ENCODE measurements at places on chromosomes 3 and 15.

DNA sequence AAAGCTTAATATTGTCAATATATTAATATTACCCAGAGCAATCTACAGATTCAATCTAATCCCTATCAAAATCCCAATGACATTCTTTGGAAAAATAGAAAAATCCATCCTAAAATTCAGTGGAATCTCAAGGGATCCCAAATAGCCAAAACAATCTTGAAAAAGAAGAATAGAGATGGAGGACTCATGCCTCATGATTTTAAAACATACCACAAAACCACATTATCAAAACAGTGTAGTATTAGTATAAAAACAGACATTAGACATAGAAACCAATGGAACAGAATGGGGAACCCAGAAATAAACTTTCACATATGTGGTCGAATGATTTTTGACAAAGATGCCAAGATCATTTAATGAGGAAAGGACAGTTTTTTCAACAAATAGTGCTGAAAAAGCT is 14.6 kb downstream of the NEK4 start:
- no peak for DNase-seq

- DNase-seq, result no peak
Measured at GRCh38 chr3:7960601-7961000, 541.0 kb upstream of the LMCD1 start.

GRCh38 chr15:64205202-64205601 is 42.4 kb upstream of the PPIB start:
- DNase-seq, result no peak

GRCh38 chr15:92884436-92885223 is 15.5 kb upstream of the CHD2 start:
- DNase-seq, result no peak

DNA sequence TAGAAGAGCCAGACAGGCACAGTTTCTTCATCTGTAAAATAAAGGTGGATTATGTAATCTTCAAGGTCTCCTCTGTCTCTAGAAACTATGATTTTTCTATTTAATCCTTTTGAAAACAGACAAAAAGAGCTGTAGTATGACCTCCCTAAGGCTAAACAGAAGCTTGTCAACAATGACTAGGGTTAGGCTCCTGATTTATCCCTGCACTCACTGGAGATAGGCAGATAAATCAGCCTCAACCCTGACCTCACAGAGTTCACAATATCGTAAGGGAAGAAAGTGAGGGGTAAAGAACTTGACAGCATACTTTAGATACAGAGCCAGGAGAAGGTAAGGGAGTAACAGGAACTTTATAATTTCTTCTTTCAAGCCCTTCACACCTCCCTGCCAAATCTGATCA is 124.8 kb downstream of the TMCC1 start:
- no peak for DNase-seq

DNA sequence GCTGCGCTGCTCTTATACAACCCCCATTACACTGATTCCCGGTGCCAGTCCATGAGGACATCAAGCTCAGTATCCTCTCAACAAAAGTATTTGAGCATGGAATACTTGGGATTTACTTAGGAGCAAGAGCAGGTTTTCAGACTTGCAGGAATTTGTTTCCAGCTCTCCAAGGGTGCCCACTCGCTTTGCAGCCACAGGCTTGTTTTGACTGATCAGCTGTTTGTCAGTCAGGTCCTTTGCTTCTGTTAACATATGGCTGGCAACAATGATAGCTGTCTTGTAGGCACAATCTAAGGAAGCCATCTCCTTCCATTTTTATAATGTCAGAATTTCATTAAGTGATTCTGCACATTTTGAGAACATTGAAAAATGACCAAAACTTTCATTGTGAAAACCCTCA is 38.2 kb upstream of the MCF2L2 start:
- no peak for DNase-seq

DNA sequence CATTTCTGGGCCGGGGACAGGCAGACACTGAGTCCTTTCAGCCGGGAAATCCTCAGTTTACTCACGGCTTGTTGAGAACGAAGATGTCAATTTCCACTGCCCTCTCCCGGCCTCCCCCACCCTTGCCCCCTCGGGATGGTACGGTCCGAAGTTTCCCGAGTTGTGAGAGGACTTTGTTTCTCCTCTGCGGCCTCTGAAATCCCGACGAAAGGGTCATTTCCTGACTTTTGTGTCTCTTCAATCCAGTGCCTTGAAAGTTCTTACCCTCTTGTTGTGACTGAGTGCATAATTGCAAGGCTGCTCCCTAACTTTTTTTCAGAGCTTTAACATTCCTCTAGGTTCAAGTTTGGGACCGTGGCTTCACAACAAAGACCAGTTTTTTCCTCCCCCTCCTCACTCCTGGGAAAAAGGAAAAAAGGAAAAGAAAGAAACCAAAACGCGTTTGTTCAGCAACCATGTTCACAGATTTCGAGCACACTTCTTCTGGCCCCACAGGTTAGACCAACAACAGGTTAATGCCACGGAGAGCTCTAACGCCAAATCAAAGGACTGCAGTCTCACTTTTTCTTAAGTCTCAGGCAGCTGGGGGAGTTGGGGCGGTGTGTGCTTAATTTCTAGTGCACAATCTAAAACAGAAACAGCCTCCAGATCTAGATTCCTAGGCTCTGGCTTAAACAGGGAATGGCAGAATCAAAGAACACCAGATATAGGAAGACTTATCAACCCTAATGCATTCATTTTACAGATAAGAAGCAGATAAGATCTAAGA is 138.9 kb downstream of the TMCO5A start:
- DNase-seq, result no peak

- no peak for DNase-seq
Measured at GRCh38 chr15:98840053-98840452, 167.5 kb downstream of the PGPEP1L start.

- no peak for DNase-seq
Measured at GRCh38 chr15:70447928-70448698, 315.2 kb downstream of the UACA start.

DNA sequence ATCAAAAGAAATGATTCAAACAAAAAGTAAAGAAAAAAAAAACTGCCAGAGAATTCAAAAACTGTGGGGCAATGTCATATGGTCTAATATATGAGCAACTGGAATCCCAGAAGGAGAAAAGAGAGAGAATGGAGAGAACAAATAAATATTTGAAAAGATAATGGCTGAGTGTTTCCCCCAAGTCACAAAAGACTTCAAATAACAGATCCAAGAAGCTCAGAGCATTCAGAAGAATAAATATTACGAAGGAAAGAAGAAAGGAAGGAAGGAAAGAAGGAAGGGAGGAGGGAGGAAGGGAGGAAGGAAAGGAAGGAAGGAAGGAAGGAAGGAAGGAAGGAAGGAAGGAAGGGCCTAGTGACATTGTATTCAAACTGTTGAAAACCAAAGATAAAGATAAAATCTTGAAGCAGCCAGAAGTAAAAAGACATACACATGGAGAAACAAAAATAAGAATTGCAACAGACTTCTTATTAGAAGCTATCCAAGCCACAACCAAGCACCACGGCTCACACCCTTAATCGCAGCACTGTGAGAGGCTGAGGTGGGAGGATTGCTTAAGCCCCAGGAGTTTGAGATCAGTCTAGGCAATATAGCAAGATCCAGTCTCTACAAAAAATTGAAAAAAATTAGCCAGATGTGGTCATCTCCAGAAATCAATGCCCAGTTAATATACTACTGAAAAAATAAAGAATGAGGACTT is 118.9 kb upstream of the IGSF10 start:
- DNase-seq, result no peak

GRCh38 chr15:79635149-79635771 is 203.1 kb downstream of the MINAR1 start:
- DNase-seq, result no peak

GRCh38 chr3:24457719-24458118 is 36.9 kb downstream of the THRB start:
- DNase-seq, result no peak

GRCh38 chr15:100133001-100133400 is 208.8 kb downstream of the ADAMTS17 start:
- DNase-seq, result no peak

GRCh38 chr3:149717391-149718056 is 34.8 kb downstream of the COMMD2 start:
- DNase-seq, result peak; percentile 37
